GM12864 (cell line): ENCODE measurements at places on chromosomes 11 and 22.

GRCh38 chr22:28207281-28208030 is 288.4 kb upstream of the PITPNB start:
- no peak for DNase-seq

DNA sequence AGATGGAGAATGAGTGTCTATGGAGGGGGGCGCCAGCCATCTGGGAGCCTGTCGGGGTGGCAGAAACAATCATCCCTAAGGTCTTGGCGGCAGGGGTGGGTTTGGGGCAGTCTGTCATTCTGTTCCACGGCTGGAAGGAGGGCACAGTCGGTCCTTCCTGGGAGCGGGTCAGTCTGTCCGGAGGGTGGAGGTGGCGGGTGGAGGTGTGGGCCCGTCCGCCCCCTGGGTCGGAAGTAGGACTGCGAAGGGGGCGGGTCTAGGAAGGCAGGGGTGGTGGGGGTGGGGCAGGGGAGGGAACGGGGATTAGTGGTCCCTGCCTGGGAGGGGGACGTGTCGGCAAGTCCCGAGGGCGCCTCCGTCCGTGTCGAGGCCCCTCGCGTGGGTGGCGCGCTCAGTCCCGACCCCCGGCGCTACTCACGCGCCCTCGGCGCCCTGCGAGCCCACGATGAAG is 461 bp downstream of the TBC1D10A start:
- no peak for DNase-seq

DNA sequence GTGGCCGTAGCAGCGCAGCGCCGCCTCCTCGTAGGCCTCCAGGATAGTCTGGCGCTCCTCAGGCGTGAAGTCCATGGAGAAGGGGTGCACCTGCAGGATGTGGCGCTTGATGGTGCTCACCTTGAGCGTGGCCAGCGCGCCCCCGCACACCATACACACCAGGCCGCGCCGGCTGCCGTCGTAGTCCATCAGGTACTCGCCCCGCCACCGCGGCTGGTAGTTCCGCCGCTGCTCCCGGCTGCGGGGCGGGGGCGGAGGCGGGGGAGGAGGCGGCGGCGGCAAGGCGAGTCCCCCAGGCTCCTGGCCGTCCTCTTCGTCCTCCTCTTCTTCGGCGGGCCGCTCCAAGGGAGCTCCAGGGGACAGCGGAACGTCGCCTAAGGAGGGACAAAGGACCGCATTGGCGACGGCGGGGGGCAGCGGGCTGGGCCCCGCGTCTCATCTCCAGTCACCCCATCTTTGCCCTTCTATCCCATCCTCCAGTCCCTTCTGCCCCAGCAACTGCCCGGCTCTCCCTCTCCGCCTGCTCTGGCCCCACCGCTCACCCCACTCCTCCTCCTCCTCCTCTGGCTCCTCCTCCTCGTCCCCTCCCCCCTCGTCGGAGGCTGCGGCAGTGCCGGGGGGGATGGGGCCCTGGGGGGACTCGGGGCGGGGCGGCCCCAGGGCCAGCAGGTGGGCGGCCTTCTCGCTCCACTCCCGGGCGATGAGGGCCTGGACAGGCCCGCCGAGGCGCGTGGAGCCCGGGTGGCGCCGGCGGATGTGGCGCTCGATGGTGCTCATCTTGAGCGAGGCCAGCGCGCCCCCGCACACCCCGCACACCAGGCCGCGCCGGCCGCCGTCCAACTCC is 4.9 kb downstream of the ZFTA start:
- no peak for DNase-seq

DNA sequence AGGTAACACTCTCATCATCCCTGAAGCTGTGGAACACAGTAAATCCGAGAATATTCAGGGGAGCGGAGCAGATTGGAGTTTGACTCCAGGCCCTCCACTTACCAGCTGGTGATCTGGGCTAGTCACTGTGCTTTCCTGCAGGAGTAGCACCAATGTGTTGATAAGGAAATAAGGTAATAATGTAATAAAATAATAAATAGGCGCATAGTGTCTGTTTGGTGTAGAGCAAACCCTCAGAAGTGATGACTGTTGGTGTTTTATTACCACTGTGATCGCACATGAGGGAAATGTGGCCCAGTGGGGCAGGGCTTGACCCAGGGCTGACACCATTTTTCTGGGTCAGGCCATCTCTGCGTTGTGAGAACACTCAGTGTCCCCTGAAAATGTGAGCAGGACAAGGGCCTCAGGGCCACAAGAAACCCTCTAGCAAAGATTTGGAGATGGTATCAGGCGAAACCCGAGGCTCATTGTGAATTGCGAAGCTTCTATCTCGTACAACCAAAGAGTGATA is 563.9 kb upstream of the B3GAT1 start:
- no peak for DNase-seq

DNA sequence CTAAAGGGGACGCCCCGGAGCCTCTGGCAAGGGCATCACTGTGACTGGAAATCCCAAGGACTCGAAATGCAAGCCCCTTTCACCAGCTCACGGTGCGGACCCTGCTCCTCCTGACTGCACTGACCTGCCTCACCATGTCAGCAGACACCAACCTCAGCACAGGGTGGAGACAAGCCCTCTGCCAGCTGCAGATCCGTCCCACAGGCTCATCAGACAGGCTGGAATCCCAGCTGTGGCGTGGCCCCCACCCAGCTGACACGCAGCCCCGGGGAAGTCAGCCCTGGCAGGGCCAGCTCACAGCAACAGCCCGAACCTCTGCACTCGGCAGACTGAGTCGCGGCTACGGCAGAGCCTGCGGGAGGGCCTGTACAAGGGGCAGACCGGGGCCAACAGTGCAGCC is 36.8 kb downstream of the BRD1 start:
- DNase-seq, result no peak

- DNase-seq, result no peak
Measured at GRCh38 chr11:96299155-96299888, 43.7 kb downstream of the MAML2 start.

DNA sequence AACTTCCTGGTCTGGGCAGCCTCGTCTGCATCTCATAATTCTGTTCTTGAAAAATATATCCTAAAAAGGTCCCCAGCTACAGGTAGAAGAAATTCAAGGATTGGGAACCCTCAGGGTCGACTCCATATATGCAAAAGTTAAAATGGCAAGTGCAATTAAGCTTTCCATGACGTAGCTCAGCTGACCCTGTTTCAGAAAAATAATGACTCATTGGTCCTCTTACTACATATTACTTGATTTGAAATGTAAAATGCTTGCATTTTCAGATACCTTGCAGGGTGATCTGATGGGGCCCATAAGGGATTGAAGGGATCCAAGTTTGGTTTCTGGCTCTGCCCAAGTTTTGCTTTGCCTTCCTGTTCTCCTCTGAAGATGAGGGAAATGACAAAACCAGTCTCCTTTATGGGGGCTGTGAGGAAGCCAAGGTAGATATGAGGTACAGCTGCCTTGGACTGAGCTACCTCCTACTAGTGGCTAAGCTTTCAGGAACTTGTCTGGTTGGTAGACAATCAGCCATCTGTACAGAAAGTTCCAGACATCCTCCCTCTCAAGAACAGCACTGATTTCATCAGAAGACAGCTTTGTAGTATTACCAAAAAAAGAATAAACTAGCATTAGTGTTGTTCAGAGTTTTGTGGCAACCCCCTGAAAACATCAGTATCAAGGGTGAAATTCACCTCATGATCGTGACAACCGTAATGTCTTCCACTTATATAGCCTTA is 177.3 kb downstream of the DBX1 start:
- no peak for DNase-seq

- DNase-seq, result no peak
Measured at GRCh38 chr11:12962306-12962705, 46.8 kb upstream of the RASSF10 start.

DNA sequence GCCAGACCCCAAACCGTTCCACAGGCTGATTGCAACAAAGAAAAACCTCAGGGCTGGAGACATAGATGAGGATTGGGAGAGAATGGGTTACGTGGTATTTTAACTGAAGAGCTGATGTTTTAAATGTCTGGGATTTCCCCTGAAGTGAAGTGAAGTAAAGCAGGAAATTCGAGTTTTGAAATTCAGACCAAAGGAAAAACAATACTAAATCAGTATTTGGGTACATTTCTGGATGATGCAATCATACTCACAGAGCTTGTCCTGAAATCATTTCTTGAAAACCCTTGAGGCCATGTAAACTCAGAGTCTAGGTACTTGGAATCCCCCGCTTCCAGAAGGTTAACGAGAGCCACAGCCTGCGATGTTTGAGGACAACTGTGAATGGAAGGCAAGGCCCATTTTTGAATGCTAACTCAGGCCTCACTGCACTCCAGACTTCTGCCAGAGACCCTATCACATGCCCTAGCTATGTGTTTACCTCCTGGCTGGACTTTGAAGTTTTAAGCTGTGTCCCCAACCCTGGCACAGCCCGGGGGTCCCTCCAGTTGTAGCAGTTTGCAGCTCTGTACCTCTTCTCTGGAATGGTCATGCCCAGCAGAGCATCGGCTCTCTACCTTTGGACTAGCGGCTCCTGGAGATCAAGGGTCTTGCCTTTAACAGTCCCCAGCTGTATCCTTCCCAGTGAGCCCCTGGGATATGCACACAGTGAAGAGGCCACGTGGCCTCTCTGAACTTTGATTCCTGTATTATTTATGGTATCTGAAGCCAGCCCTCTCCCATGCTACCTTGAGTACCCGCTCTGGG is 5.4 kb upstream of the FTH1 start:
- DNase-seq, result no peak

- DNase-seq, result no peak
Measured at GRCh38 chr11:33452836-33453624, 195.8 kb downstream of the HIPK3 start.

- no peak for DNase-seq
Measured at GRCh38 chr11:10309163-10310093, 4.6 kb downstream of the ADM start.

- no peak for DNase-seq
Measured at GRCh38 chr11:67252831-67253239, 13.4 kb upstream of the GRK2 start.

- no peak for DNase-seq
Measured at GRCh38 chr11:65423516-65424204, 1.1 kb downstream of the NEAT1 start.

DNA sequence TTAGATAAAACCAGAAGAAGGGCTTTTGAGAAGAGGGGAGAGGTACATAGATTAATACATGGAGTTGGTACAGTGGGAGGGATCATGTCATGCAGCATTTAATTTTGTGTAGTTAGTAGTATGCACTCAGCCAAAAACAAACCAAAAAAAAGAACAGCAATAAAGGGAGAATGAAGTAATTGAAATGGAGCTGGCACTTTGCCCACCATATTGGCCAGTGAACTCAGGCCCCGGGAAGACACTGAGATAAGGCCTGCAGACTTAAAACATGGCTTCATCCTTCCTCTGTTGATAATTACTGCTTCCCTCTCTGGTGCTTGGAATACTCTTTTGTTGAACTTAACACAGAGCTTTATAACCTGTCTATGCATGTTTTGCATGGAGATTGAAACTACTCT is 3.1 kb downstream of the PANX1 start:
- no peak for DNase-seq

- no peak for DNase-seq
Measured at GRCh38 chr11:110508786-110509185, 79.0 kb downstream of the FDX1 start.

GRCh38 chr11:35930466-35930865 is 13.4 kb upstream of the LDLRAD3 start:
- DNase-seq, result no peak

- DNase-seq, result peak; percentile 53
Measured at GRCh38 chr11:66386171-66387069, 14.9 kb upstream of the SLC29A2 start.

- no peak for DNase-seq
Measured at GRCh38 chr11:123238297-123238696, 43.2 kb upstream of the CLMP start.

GRCh38 chr11:114183044-114183511 is 113.1 kb upstream of the NNMT start:
- no peak for DNase-seq

- no peak for DNase-seq
Measured at GRCh38 chr11:61417670-61418069, 12.1 kb downstream of the CPSF7 start.

- DNase-seq, result no peak
Measured at GRCh38 chr11:34140149-34140548, 34.7 kb downstream of the NAT10 start.

GRCh38 chr11:83475760-83476159 is 189.6 kb upstream of the CCDC90B start:
- DNase-seq, result no peak

GRCh38 chr11:61392981-61393595 is 701 bp downstream of the TMEM216 start:
- no peak for DNase-seq

- DNase-seq, result no peak
Measured at GRCh38 chr11:16078936-16079335, 277.4 kb downstream of the SOX6 start.

DNA sequence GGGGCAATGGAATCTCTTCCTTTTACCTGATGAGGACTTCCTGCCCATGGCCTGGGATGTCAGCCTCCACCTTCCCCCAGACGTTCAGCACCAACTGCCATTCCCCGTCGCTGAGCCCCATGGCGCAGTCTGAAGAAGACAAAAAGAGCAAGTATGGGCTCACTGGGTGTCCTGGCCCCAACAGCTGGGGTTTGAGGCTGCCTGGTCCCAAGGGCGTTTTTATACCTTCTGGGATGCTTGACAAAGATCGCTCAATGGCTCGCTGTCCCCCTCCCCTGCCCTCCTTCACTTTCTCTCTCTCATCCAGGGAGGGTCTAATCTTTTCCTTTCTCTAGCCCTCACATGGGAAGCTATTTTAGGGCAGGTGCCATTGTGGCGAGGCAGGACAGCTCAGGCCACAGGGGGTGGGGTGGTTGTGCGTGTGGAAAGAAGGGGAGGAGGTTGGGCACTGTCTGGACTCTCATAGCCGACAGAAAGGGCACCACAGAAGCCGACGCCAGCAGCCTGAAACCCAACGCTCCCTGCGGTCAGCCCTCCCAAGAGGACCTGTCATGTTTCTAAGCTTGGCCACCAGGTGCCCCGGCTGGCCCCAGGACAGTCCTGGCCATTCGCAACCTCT is at the start of gene MB:
Gene MB (minus strand): TSS at position 193 of the 619 bp plus-strand sequence. CDS start 72 bp downstream, at position 121.
- no peak for DNase-seq

- no peak for DNase-seq
Measured at GRCh38 chr11:6602096-6602940, 1.1 kb downstream of the RRP8 start.

DNA sequence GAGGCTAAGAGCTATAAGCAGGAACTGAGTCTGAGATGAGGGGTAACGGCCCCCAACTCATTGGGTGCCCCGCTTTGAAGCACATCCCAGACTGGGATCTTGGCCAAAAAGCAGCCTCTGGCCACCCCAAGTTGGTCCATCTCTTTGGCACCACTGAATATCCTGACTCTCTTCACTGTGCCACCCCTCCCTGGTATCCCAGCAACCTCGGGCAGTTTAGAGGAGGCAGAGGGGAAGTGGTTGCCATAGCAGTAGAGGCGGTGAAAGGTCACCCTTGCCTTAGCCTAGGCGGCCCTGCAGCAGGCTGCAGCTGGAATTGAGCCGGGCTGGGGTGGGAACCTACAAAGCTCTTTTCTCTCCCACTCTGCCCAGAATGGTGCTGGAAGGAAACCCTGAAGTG is 1.1 kb downstream of the PELI3 start:
- no peak for DNase-seq
